A549 treated with Mapracorat at 1 μM for 4 hours (cell line): ENCODE measurements at places on chromosomes 11 and 22. TPM values are rescaled to one million over a fixed set of nuclear protein-coding genes. Genes with fewer than 3 reads are reported as not detected.

The C11orf97 gene
- total RNA-seq: not detected in 5 replicates

The AMBRA1 gene
- 12.5 to 15.8 TPM (median 15.5 TPM) in 5 replicates for total RNA-seq

The GPR83 gene
- total RNA-seq: 0.05 to 0.07 TPM (median 0.06 TPM) in 5 replicates

The MCHR1 gene
- total RNA-seq: not detected in 5 replicates

The VSIG10L2 gene
- total RNA-seq: not detected in 5 replicates
